ENCODE measurements at places on chromosomes 7 and 10. TPM values are rescaled to one million over a fixed set of nuclear protein-coding genes. Genes with fewer than 3 reads are reported as not detected.

Gene LRRC17
- 56.4 TPM for total RNA-seq

Gene PON3
- 26.0 TPM for total RNA-seq

Gene DYNC1I1
- 6.9 TPM for total RNA-seq

Gene GPR146
- total RNA-seq: 12.8 TPM

Gene C10orf143
- 5.6 TPM for total RNA-seq

Gene ANKRD1
- total RNA-seq: 0.84 TPM

Gene SRRM3
- total RNA-seq: 4.4 TPM

Gene CUBN
- total RNA-seq: 5.8 TPM

Gene ASIC3
- 3.8 TPM for total RNA-seq

Gene BEND7
- 25.8 TPM for total RNA-seq

Gene LIPF
- total RNA-seq: not detected

Gene YKT6
- total RNA-seq: 36.5 TPM

Gene CALHM3
- not detected for total RNA-seq

Gene PDE1C
- 5.4 TPM for total RNA-seq

Gene CALML5
- 1.7 TPM for total RNA-seq

Gene FAM180A
- total RNA-seq: 1.5 TPM

Gene KNDC1
- 23.3 TPM for total RNA-seq

Gene STOX1
- total RNA-seq: 2.6 TPM

Gene MINDY4
- total RNA-seq: 25.9 TPM

Gene NUDCD3
- 102 TPM for total RNA-seq

Gene CCDC172
- not detected for total RNA-seq

Gene FGFR2
- total RNA-seq: 33.1 TPM

Gene OR2A12
- total RNA-seq: not detected

Gene THSD7A
- total RNA-seq: 3.6 TPM

Gene FAM25A
- not detected for total RNA-seq

Gene FAM131B
- 0.60 TPM for total RNA-seq

Gene ECHDC3
- total RNA-seq: 15.2 TPM

Gene EVX1
- total RNA-seq: not detected

Gene GLI3
- 67.1 TPM for total RNA-seq
